Urinary bladder (tissue), 4 donors: ENCODE measurements at places on chromosomes 2 and 18. TPM values are rescaled to one million over a fixed set of nuclear protein-coding genes. Genes with fewer than 3 reads are reported as not detected.

Gene POTEJ
- not detected for polyA plus RNA-seq

Gene ERICH2
- 0.77 TPM for polyA plus RNA-seq

Gene ASPRV1
- polyA plus RNA-seq, result 1.9 TPM

Gene WDR12
- polyA plus RNA-seq, result 16.4 TPM

Gene SIX3
- not detected for polyA plus RNA-seq

Gene CERS6
- 9.3 TPM for polyA plus RNA-seq

Gene SCN3A
- polyA plus RNA-seq, result 0.89 TPM

Gene TSPYL6
- polyA plus RNA-seq, result not detected

Gene MYOM1
- polyA plus RNA-seq, result 14.9 TPM

Gene ZNF396
- polyA plus RNA-seq, result 1.3 TPM

Gene ANKRD62
- polyA plus RNA-seq, result not detected

Gene MC2R
- polyA plus RNA-seq, result not detected
